ENCODE measurements at places on chromosomes 2 and 18.
A peak's percentile ranks its signal among the peaks of the same experiment; 100 is the strongest.

- no peak for DNase-seq
Measured at GRCh38 chr2:241911551-241911950, 42.0 kb downstream of the RTP5 start.

- no peak for DNase-seq
Measured at GRCh38 chr18:75344161-75344560, 83.3 kb downstream of the SMIM21 start.

GRCh38 chr18:50127516-50128210 lies 67.3 kb downstream of the MYO5B start:
- DNase-seq: no peak

DNA sequence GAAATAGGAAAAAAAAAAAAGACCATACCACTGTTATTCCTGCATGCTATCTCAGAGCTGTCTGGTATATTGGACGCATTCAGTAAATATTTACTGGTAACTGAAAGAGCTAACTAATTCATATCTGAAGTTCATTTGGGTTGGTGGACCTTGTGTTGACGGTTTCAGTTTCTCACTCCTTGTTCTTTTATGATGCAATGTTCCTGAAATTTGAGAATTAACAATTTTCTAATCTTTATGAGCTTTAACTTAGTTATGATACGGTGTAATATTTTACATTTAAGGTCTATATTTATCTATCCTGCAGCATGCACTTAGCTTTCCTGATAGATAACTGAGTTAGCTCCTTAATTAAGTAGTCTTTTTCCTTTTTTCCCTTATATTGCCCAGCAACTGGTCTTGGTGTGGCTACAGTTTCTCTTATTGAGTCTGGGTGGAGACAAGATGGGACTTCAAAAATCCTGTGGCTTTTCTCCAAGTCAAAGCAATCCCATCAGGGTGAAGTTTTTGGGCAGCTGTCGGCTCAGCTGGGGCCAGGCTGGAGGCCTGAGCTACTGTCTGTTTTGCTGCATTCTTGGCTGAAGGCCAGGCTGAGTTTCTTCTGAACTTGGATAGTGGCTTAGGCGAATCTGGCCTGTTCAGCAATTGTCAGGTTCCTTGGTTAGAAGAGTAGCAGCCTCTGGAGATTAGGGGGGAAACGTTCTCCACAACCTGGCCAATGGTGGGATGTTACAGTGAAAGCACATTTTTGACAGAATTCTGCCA lies 78.4 kb upstream of the MEX3C start:
- no peak for DNase-seq

DNA sequence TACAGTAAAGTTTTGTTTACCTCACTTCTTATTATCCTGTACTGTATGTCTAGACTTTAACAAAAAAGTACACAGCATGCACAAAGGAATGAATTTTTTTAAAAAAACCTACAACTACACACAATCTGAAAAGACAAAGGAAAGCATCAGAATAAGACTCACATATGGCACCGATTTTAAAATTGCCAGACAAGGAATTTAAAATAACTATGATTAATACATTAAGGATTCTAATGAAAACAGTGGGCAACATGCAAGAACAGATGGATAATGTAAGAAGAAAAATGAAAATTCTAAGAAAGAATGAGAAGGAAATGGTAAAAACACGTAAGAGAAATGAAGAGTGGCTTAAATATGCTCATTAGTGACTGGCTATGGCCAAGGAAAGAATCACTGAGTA lies 638.2 kb downstream of the FBXO15 start:
- DNase-seq: no peak

DNA sequence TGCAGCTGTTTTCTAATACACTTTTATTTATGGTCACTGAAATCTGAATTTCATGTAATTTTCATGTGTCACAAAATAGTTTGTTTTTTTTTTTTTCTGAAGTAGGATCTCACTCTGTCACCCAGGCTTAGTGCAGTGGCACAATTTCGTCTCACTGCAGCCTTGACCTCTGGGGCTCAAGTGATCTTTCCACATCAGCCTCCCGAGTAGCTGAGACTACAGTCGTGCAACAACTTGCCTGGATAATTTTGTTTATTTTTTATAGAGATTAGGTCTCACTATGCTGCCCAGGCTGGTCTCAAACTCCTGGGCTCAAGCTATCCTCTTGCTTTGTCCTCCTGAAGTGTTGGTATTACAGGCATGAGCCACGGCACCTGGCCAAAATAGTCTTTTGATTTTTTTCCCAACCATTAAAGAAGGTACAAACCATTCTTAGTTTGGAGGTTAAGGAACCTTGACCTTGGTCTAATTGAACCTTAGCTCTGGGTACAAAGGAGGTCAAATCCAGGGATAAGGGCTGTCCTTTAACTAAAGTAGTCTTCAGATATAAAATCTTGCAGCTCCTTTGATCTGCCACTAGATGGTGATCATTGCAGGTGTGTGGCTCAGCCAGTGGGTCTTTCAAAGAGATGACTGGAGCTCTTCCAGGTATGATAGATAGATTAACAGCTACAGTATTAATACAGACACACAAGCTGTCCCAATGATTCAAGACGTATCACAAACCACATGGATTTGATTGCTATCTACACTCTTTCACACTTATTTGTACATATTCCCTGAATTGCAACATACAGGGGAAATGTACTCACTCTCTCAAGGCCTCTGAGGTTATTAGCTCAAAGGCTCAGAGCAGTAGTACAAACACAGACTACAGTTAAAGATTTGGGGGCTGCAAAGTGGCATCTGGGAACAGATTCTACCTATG lies 4.7 kb upstream of the KRCC1 start:
- peak; percentile 40 for DNase-seq

DNA sequence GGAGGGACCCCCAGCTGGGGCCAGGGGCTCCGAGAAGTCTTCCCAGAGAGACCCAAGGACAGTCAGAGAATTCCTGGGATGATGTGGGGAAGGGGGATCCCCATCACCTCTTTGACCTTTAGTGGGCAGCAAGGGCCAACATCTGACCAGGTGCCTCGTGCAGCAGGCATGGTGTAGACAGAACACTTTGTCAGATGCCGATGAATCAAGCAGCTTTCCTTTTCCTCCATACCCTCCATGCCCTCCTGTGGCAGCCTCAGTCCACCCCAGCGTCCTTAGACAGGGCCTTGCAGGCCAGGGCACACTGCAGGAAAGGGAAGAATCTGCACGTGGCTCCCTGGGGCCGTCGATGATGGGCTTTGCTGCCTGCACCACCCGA lies 26.3 kb downstream of the GPR55 start:
- DNase-seq: no peak

DNA sequence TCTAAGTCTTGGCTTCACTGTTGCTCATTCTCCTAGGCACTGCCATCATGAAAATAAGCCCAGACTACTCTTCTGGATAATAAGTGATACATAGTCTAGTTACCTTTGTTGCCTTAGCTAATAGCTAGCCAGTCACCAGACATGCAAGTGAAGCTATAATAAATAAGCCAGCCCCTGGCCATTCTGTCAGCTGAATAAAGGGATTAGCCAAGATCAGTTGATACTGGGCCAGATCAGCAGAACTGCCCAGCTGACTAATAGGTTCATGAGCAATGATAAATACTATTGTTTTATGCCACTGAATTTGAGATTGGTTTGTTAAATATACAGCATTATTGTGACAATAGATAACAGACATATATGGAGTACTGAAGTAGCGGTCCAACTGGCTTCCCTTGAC lies 8.0 kb upstream of the C2orf69 start:
- DNase-seq: no peak

DNA sequence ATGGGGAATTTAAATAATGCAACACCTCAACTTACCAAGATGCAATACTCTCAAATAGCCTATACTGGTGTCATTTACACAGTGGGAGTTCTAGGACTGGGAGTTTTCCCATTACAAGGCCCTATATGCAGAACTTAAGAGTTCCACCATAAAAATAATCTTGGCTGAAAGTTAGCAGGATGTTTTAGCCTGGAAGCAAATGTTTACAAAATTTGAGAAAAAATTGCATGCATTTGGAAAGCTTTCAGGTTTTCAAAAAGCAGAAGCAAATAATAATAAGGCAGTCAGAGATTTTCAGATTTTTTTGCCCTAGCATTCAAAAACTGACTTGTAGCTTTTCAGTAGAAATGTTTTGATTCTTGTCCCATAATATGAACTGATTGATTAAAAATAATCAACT lies 397.3 kb downstream of the ARHGAP15 start:
- DNase-seq: no peak

DNA sequence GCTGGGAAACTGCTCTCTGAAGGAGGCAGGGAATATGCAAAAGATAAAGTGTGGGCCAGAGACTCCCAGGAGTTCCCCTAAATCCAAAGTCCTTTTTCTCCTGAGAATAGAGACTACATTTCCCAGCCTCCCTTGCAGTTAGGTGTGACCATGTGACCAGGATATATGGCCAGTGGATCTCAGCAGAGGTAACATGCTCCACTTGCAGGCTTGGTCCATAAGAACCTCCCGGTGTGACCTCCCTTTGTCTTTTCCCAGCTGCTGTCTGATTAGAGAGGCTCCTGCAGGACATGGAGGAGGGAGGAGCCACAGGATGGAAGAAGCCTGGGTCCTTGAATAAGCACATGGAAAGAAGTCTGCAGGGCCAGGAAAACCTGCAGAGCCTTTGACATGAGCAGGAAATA lies 76.2 kb downstream of the TGFA start:
- no peak for DNase-seq

- no peak for DNase-seq
Measured at GRCh38 chr2:75516378-75517360, 44.1 kb downstream of the EVA1A start.

Measured in A172 (cell line).